Putamen (tissue), 1 donor: ENCODE measurements at places on chromosomes 6 and 20.

GRCh38 chr6:37306624-37307222, 47.1 kb upstream of the RNF8 start:
- no peak for DNase-seq

DNA sequence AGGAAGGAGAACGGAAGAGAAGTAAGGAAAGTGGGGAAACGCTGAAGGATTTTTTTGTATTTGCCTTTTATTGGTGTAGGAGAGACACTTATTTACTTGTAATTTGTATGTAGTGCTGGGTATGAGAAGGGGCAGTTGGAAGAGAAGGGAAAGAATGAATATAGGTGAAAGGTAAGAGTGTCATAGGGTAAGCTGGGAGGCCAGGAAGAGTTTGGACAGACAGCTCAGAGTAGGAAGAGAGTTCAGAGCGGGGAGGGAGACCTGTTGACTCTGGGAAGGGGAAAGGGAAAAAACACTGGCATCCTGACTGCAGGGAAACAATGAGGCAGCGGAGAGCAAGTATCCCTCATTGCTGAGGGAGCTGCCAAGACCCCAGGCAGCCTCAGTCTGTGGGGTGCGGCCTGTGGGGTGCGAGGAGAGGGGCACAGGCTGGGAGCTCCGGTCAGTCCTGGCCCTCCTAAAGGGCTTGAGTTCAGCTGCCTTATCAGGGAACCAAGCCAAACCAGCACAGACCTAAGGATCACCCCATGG, 3.1 kb downstream of the TRAF3IP2 start:
- no peak for DNase-seq

DNA sequence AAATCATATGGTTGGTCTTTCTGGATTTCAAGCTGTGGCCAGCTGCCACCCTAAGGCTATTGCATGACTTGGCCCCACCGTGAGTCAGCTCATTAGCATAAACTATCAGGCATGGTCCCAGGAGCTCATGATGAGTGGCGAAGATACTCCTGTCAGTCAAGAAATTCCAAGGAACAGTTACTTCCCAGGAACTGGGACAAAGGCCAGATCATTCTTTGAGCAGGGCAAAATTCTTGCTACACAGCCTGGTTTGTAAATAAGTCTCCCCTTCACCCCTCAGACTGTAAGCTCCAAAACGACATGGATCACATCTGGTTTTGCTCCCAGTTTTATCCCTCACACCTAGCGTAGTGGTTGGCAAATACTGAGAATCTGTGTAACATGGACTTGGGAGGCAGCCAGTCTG, 33.0 kb upstream of the KIAA1586 start:
- DNase-seq, result no peak

- DNase-seq, result no peak
Observed at GRCh38 chr6:3650959-3651697, 100.4 kb downstream of the PXDC1 start.

DNA sequence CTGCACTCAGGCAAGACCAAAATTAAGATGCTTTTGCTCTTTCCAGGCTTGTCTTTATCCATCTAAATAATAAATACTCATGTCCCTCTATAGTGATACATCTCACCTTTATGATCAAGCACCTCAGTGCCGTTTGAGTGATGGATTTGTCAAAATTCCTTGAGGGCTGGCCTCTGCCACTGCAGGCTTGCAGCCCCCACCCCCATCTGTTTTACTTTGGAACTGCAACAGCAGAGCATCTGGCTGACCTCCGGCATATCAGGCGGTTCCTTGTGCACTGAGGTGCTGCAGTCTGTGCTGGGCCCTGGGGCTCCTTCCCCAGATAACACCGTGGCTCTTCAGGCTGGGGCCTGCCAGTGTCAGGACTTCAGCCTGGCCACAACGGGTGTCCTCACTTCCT, 386.9 kb downstream of the CDH26 start:
- no peak for DNase-seq

DNA sequence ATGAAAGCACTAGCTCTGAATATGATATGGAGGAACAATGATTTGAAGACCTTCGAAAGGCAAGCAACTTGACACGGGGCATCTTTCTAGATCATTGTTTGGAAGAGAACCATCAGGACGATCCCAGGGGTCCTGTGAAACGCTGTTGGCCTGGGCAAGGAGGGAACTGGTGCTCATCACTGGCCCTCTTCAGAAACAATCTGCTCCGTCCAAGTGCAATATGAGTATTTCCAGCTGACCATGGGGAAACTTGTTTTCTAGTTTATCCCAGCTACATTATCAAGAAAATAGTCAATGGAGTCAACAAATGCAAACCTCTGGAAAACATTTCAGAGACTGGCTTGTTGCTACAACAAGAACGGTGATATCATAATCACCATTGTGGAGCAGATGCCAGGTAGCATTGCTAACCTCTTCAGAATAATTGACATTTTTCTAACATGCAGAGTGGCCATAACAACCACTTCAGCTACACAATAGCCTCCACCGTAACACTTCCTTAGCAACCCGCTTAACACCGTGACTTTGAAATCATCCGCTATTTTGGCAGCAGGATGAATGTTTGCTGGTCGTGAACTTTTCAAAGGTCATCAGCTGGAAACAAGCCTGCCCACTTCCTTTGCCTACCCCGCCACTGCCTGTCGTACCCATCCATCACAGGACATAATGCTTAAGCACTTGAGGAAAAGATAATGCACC, 112.0 kb upstream of the PDE10A start:
- DNase-seq, result no peak

DNA sequence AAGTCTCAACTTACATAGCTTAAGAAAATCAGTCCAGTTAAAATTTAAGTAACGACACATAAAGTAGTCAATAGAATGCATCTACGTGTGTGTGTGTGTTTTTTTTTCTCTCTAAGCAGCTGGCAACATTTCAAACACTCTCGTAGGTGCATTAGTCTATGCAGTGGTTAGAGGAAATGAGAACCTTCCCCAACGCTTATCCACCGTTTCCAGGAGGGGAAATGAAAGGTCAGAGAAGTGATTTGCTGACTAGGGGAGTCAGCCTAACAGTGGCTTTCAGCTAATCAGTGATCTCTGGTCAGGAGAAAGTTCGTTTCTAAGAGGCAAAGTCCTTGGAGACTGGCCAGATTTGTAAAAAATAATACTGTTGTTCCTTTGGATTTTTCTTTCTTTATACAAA, 806.6 kb downstream of the C6orf118 start:
- DNase-seq, result no peak

GRCh38 chr6:106790149-106790770, 160.9 kb downstream of the QRSL1 start:
- no peak for DNase-seq

DNA sequence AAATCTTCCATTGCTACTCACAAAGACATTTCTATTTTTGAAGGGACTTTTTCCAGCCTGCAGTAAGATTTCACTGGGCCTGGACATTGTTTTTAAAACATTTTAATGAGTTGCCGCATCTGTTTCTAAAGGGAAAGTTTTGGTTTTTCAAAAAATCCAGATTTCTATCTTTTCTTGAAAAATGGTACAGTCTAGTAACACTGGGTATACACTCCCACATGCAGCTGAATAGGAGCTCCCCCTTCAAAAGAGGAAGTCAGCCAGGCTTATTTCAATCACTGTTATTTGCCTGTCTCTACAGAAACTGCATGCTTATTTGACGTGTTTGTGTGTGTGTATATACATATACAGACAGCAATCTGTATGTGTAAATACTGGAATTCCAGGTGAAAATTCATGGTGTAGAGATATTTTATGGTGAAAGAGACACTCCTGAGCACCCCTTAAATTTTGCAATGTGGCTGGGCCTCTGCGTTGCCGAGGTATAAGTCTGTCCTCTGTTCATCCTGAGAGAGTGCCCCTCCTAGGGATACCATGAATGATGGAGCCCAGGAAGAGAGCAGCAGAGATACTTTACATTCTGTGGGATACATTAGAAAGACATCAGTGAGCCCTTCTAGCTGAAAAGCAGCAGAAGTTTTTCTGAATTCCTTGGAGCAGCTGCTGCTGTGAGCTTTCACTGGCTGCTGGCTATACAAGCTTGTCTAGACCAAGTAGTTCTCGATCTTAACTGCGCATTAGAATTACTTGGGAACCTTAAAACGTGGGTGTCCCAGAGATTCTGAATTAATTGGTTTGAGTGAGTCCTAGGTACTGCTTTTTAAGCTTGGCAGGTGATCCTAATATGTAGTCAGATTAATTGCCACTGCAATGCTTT, 12.0 kb upstream of the ABRACL start:
- DNase-seq, result peak; percentile 29

GRCh38 chr6:156280065-156280464, 497.1 kb upstream of the ARID1B start:
- no peak for DNase-seq
